Panc1 (cell line): ENCODE measurements at places on chromosomes 3 and 15. TPM values are rescaled to one million over a fixed set of nuclear protein-coding genes. Genes with fewer than 3 reads are reported as not detected.

GRCh38 chr15:67054676-67055075, 10.7 kb upstream of the SMAD3 start:
- peak overlapping the region; percentile 63; the same call in 1 of the 2 replicates for H3K27ac ChIP-seq
- no peak overlapping the region for H3K4me3 ChIP-seq
- peaks cover 35% of the 10 kb centered on the region for H3K4me1 ChIP-seq
- no peak for DNase-seq
- H3K27me3 ChIP-seq, result no peaks in the 10 kb centered on the region

DNA sequence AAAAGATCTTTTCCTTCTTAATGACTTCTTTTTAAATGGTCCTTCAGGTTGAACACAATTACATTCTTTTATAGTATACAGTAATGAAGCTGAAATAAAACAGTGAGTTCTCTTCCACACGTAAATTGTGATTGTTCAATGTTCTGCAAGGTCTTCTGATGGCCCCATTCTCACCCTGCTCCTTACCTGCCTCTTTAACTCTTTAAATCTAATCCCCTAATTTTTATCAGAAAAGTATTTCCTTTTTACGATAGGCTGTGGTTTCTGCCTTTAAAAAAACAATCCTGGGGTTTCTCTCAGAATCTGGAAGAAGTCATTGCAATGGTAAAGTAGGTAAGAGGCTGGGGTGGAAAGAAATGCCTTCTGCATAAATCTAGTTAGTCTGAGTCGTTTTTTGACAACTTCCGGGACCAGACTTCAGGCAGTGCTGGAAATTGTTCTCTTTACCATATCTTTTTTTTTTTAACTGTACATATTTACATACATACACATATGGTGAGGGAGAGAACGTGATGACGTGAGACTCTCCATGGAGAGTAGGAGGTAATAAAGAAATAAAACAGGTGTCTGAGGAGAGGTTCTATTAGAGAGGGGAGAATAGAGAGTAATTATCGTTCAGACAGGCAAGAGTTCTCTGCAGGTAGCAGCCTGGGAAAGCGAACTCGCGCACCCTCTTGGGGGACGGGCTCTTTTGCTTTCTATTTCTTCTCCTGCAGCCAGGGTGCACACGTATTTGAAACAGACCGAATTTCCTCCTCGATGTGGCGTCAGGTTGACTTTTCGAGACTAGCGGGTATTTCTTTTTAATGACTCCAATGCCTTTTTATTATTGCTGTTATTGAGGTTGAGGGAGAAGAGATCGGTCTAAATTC, at the start of gene SIDT1:
Gene SIDT1, plus strand, starts transcription at position 730 of the 872 bp plus-strand sequence. CDS start 467 bp downstream, outside the sequence.
- H3K36me3 ChIP-seq, result no peaks in the 10 kb centered on the region
- DNase-seq, result no peak
- H3K27ac ChIP-seq, result no peak within 1 kb of the TSS
- peaks cover 66% of the 10 kb centered on the region for H3K27me3 ChIP-seq
- H3K4me3 ChIP-seq, result peak within 1 kb of the TSS; percentile 30

DNA sequence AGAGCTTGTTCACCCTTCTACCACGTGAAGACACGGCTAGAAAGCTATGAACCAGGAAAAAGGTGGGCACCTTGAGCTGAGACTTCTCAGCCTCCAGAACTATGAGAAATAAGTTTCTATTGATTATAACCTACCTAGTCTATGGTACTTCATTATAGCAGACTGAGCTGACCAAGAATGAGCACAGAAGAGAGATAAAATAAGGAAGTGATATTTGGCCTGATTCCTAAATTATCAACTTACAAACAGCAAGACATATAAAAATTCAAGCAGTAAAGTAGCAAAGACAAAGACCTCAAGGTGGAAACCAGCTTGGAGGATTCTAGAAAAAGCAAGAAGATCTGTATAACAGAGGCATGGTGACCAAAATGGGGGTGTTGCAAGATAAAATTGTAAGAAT, 63.9 kb upstream of the OSTN start:
- H3K27ac ChIP-seq, result no peak overlapping the region
- H3K36me3 ChIP-seq, result no peaks in the 10 kb centered on the region
- H3K4me3 ChIP-seq, result no peak overlapping the region
- H3K27me3 ChIP-seq, result no peaks in the 10 kb centered on the region

The IGDCC3 gene
- 0.18 TPM for total RNA-seq

GRCh38 chr3:4529876-4530588, 36.9 kb downstream of the ITPR1 start:
- no peaks in the 10 kb centered on the region for H3K27me3 ChIP-seq
- H3K27ac ChIP-seq, result no peak overlapping the region
- DNase-seq, result no peak
- H3K4me1 ChIP-seq, result no peaks in the 10 kb centered on the region; the same call in 1 of the 2 replicates
- H3K4me3 ChIP-seq, result no peak overlapping the region

- H3K4me1 ChIP-seq, result no peaks in the 10 kb centered on the region
- DNase-seq, result no peak
- H3K27me3 ChIP-seq, result no peaks in the 10 kb centered on the region
- no peaks in the 10 kb centered on the region for H3K36me3 ChIP-seq
- no peak overlapping the region for H3K27ac ChIP-seq
- H3K4me3 ChIP-seq, result no peak overlapping the region
These were observed 301.5 kb downstream of the PYDC2 start for GRCh38 chr3:191762323-191762960.

The GOLGA6L9 gene
- total RNA-seq, result 5.8 TPM

DNA sequence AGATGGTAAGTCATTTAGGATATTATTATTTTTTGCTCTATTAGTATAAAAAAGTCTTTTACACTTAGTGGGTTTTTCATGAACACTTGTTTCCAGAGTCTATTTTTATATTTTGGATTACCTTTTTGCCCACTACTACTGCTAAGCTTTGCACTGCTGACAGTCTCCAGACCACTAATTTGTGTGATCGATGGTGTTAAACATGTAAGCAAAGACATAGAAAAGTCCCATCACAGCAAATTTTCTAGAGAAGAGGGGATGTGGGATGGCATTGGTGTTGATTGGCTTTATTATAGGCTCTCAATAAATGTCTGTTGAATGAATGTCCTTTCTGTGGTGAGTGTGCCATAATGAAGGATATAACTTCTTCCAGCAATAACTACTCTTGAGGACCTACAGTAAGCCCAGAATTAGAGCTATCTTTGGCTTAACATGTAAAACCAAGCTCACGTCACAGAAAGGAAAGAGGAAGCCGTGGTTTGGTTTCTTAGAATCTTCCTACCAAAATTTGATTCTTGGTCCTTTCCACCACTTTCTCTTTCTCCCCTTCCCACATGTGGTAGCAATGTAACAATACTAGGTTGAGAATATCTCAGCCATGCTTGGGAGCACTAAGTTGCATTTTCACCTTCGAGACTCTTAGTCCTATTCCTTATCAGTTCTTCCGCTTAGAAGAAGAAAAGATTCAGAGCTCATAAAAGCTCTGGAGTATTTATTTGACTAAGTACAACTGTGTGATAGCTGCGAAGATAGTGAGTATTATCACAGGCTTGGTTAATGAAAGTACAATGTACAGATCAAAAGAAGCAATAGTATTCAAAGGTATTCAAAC, 90.6 kb upstream of the UMPS start:
- DNase-seq, result no peak
- no peak overlapping the region for H3K4me3 ChIP-seq
- peaks cover 31% of the 10 kb centered on the region for H3K27me3 ChIP-seq

- H3K27ac ChIP-seq, result no peak overlapping the region
- DNase-seq, result no peak
- no peak overlapping the region for H3K4me3 ChIP-seq
- no peaks in the 10 kb centered on the region for H3K27me3 ChIP-seq
These were observed 620.3 kb downstream of the ZPLD1 start for GRCh38 chr3:103055021-103055520.

The GPR62 gene
- not detected for total RNA-seq

GRCh38 chr3:29906906-29907305, 626.0 kb downstream of the RBMS3 start:
- no peaks in the 10 kb centered on the region for H3K27me3 ChIP-seq
- H3K4me1 ChIP-seq, result no peaks in the 10 kb centered on the region
- H3K27ac ChIP-seq, result no peak overlapping the region
- H3K4me3 ChIP-seq, result no peak overlapping the region
- no peaks in the 10 kb centered on the region for H3K36me3 ChIP-seq

- no peak for DNase-seq
- H3K27me3 ChIP-seq, result peaks cover 6% of the 10 kb centered on the region; the same call in 1 of the 2 replicates
- no peak overlapping the region for H3K27ac ChIP-seq
- H3K4me3 ChIP-seq, result no peak overlapping the region
These were observed 2.3 kb upstream of the GOLGA8A start for GRCh38 chr15:34439878-34440277.

DNA sequence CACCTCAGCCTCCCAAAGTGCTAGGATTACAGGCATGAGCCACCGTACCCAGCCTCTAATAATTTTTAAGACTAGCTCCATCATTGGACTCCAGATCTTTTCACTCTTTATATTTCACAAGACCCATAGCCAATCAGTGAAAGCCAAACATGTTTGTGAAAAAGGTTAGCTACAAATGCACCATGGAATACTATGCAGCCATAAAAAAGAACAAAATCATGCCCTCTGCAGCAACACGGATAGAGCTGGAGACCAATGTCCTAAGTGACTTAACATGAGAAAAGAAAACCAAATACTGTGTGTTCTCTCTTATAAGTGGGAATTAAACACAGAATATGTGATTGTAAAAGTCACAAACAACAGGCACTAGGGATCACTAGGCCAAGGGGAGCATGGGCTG, 3.2 kb downstream of the SCAPER start:
- DNase-seq, result no peak
- peaks cover 18% of the 10 kb centered on the region for H3K4me1 ChIP-seq
- no peak overlapping the region for H3K27ac ChIP-seq
- no peaks in the 10 kb centered on the region for H3K36me3 ChIP-seq
